ENCODE measurements at places on chromosomes 13 and 19.

GRCh38 chr13:46160471-46161066 lies 21.4 kb downstream of the LCP1 start:
- no peak for DNase-seq

- no peak for DNase-seq
Observed at GRCh38 chr13:42049454-42049813, 986 bp downstream of the DGKH start.

GRCh38 chr19:15524781-15525180 lies 16.5 kb downstream of the CYP4F22 start:
- DNase-seq = no peak

DNA sequence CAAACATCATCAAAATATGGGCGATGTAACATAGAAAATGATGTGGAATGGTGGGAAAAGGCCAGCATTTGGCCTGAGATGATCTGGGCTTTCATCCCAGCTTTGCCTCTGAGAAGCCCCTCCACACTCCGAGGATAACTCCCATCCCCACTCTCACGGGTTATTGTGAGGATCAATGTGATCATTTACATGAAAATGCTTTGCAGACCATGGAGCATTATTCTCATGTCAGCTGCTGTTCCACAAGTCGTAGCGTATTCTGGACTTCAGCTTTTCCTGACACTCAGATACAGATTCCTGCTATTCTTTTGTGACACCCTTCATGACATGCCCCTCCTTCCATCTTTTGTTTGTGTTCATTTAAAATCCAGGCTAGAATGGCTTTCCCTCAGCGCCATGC lies 86.5 kb downstream of the NUFIP1 start:
- DNase-seq = no peak

GRCh38 chr19:33111587-33111986 lies 20.3 kb upstream of the WDR88 start:
- no peak for DNase-seq

Data from C1 segment of cervical spinal cord (tissue), 14 donors.